ENCODE measurements at places on chromosomes 5 and 9.

GRCh38 chr9:89935115-89935514 is 330.3 kb downstream of the GADD45G start:
- DNase-seq = no peak

- no peak for DNase-seq
These were observed 56.2 kb upstream of the ALDH1B1 start for GRCh38 chr9:38336341-38336740.

- DNase-seq = no peak
These were observed 198.9 kb upstream of the SLC27A6 start for GRCh38 chr5:128766406-128766805.

DNA sequence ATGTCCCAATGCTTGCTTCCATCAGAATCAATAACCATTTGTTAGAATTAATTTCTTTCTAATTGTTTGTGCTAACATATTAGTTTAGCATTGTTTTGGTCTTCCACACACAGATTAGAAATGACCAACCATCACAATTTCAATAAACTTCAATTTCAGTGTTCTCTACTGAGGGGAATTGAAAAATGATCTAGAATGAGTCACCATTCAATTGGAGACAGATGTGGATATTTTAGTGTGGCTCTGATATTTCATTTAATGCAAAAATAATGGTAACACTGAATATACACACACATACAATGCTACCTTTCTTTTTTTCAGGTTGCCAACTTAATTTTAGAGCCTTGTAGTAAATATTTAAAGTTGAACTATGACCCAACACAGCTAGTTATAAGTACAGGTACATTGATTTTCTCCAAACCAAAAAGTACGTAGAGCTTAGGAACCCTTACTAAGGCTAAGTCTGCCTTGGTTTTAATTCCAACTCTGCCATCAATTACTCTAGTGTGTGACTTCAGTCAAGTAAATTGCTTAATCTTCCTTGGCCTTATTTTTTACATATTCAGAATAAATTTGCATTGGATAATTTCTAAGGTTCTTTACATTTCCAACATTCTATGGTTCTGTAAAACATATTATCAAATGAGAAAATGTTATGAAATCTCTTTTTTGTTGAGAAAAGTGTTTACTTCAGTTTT is 143.9 kb downstream of the DMRTA1 start:
- DNase-seq = no peak

- no peak for DNase-seq
These were observed 73.9 kb downstream of the SH3PXD2B start for GRCh38 chr5:172380301-172380986.

GRCh38 chr9:123335986-123336329 is 20.0 kb upstream of the CRB2 start:
- DNase-seq = no peak

DNA sequence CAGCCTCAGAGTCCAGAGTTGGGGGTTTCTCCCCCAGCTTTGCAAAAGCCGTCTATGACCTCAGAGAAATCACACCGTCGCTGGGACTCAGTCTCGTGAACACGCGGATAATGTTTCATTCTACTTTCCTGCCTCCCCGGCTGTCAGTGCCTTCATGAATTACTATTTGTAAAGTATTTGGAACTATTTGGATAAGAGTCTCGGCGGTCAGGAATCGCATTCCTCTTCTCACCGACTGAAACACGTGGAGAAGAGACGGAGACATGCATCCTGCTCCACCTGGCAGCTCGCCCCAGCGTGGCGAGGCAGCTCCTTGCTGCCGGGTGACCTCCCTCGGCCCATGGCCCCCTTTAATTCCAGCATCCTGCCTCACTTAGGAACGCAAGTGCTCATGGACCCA is 23.9 kb downstream of the IRX2 start:
- no peak for DNase-seq

- DNase-seq = no peak
These were observed 56.6 kb upstream of the DMRT1 start for GRCh38 chr9:784916-785315.

GRCh38 chr9:1001838-1002237 is 25.4 kb downstream of the DMRT3 start:
- no peak for DNase-seq

- no peak for DNase-seq
These were observed 186.7 kb downstream of the COMMD10 start for GRCh38 chr5:116271446-116272025.

DNA sequence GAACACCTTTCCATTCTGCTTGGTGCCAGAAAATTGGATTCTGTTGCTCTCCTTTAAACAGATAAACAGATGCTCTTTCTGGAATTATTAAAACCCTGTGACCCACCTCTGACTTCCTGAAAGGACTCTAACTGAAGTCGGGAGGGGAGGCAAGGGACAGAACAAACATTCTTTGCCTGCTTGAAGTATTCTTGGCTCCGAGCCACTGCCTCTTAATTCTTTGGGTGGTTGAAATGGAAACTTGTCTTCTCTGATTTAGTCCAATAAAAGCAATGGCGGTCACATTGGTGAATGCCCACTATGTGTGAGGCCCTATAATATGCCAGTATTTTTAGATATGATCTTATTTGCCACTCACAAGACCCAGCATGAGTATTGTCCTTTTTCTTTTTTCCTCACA is 236.8 kb downstream of the SLIT3 start:
- DNase-seq = no peak

DNA sequence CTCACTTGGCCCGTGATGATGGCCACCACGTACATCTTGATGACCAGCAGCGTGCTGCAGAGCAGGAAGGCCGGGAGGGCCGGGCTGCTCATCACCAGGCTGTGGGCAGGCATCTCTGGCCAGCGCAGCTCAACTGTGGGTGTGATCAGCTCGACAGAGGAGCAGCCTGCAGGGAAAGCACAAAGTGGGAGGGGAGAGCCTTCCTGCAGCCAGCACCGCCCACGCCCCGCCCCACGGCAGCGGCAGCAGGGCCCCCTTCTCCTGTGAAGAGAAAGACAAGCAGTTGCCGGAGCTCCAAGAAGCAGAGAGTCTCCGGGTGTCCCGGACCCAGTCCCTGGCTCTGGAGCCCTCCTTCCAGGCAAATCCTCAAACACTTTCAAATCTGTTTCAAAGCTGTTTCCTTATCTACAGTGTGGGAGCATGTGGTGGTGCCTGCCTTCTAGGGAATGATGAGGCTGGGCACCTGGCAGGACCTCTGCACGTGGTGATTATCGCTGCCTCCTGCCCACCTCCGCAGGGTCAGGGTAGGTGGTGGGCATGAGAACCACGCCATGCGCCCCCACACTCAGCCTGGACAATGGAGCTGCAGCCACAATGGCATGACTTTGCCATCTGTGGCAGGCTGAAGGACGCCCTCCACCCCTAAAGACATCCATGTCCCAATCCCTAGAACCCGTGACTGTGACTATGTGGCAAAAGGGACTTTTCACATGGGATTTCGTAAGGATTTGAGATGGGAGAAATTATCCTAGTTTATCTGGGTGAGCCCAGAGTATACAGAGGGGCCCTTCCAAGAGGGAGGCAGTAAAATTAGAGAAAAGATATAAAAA is at the start of gene PTGES:
Gene PTGES, minus strand, starts transcription at position 143 of the 830 bp plus-strand sequence. Its CDS starts 30 bp downstream, at position 113.
- DNase-seq = peak; percentile 47

DNA sequence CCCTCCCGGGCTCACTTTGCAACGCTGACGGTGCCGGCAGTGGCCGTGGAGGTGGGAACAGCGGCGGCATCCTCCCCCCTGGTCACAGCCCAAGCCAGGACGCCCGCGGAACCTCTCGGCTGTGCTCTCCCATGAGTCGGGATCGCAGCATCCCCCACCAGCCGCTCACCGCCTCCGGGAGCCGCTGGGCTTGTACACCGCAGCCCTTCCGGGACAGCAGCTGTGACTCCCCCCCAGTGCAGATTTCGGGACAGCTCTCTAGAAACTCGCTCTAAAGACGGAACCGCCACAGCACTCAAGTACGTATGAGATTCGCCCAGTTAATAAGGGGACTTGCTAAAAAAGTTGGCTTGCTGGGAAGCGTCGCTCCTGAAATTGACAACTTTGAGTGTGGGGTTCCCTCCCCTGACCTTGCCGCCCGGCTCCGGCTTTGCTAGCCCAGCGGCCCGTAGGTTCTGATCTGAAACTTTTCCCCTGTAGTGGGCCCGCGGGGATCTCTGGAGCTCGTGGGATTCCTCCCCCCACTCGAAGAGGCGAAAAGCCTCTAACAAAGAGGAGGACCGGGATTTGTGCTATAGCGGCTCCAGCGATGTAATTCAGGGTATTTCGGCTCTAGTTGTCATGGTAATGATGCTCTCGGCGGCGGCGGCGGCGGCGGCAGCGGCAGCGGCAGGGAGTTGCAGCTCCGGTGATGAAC is 572 bp downstream of the NR4A3 start:
- no peak for DNase-seq

GRCh38 chr5:73861313-73861988 is 235.5 kb downstream of the ARHGEF28 start:
- DNase-seq = no peak

GRCh38 chr5:150596826-150597225 is 43.6 kb upstream of the SYNPO start:
- no peak for DNase-seq

DNA sequence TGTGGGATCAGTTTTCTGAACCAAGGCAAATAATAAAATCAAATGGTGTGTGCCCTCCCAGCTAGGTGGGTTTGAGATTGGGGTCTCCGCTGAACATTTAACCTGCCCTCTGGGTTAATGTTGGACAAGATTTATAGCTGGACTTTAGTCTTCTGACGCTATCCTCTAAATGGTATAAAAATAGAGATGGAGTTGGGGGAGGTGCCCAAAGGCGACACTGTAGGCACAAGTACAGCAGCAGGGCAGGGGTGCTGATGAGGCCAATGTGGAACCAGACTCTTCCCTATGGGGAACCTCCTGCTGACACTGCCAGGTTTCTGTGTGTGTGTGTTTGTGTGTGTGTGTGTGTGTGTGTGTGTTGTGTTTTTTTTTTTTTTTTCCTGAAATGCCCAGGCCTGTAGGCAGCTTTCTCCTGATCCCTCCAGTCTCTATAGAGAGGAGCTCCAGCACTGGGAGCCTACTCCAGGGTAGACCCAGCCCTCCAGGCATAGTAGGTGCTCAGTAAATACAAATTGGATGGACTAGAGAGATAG is 37.9 kb downstream of the PCDH1 start:
- no peak for DNase-seq

GRCh38 chr9:133275105-133276000 is at the start of gene ABO:
Gene ABO, minus strand, starts transcription at chr9:133275201.
- DNase-seq = no peak

DNA sequence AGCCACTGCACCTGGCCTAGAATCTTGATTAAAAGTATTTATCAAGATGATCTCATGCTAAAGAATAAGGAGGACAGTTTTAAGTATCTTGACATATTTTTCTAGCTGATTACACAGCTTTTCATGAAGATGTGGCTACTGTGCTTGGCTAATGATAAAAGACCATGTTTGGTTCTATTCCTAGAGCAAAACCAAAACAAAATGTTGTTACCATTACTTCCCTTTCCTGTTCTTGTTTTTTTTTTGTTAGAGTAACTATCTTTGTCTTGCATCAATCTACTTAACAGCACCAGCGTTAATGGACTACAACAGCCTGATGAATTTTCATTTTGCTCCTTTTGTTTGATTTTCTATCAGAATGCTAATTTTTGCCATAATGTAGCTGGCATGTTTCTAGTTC is 86.2 kb upstream of the DHFR start:
- DNase-seq = no peak

DNA sequence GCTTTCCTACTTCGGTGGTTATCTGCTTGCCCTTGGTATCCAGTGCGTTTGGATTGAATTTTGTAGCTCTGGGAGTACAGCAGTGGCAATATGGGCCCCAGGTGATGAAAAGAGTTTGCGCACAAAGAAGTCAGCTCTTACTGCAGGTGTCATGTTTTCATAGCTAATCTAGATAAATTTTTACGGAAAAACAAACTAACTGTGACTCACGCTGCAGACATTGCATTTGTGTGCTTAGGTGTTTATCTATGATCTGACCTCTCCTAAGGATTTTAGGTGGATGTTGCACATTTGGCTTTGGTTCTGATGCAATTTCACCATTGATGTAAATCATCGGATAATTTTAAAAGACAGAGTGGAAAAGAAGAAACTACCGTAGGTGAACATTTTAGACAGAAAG is 92.1 kb downstream of the VCAN start:
- DNase-seq = no peak

- DNase-seq = no peak
These were observed at the start of gene HMCN2 for GRCh38 chr9:130265431-130266235. Gene HMCN2, plus strand, starts transcription at chr9:130265760. Its CDS starts 119 bp downstream, at chr9:130265879.

- DNase-seq = no peak
These were observed 86.7 kb downstream of the GOLPH3 start for GRCh38 chr5:32087086-32088082.

DNA sequence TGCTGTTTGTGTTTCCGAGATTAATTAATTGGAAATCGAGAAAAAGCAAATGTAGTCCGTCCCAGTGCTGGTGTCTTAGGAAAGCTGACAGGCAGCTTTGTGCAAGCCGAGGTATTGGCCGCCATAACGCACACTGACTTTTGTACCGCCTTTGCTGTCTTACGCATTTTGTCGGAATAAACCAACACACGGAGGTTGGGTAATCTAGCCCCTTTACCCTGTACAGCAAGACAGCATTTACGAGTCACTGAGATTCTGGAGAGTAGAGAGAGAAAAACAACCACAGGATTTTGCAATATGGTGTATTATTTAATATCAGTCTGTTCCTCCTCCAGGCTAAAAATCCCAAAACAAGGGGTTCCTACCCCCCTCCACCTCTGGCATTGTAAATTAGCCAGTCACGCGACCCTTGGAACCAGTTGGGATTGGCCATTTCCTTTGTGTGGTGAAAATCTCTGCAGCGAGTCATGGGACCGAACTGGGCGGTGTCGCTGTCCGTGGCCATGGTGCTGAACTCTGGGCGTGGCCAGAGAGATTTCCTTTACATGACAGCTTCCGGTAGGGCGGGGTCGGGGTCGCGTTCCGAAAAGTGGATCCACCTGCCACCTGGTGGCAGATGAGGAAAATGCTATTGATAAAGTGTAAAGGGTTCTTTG is 10.3 kb upstream of the PCDHB1 start:
- peak; percentile 63 for DNase-seq

DNA sequence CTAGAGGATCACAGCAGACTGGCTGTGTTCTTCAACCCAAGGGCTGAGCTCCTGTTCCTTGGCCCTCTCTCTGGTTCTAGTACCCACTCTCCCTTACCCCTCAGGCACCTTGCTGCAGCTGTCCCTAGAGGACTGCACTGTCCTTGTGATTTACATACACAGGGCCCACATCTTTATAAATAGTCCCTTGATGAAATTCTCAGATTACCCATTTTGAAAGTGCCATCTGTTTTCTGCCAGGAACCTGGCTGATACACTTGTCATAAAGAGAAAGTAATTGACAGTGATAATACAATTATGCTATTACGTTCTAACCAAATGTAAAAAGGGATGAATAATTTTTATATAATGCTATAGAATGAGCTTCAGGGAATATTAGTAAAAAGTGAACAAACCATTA is 16.5 kb upstream of the SPARC start:
- DNase-seq = no peak

GRCh38 chr9:129482521-129483414 is 138.1 kb downstream of the C9orf50 start:
- DNase-seq = no peak
